ENCODE measurements at places on chromosomes 5 and 9. TPM values are rescaled to one million over a fixed set of nuclear protein-coding genes. Genes with fewer than 3 reads are reported as not detected.

Gene GMCL2
- not detected for total RNA-seq

Gene SVEP1
- 12.1 TPM for total RNA-seq

Gene CAMK4
- total RNA-seq, result 75.1 TPM

Gene SPATA31E1
- not detected for total RNA-seq

Gene PCDHA13
- total RNA-seq, result 16.2 TPM

Gene ADGRD2
- total RNA-seq, result 1.5 TPM

Gene LRRTM2
- 39.1 TPM for total RNA-seq

Gene ZFP37
- 17.3 TPM for total RNA-seq

Gene ENTPD2
- total RNA-seq, result 0.45 TPM

Gene CARTPT
- total RNA-seq, result not detected

Gene CDK7
- total RNA-seq, result 36.1 TPM

Gene PCSK5
- 31.7 TPM for total RNA-seq

Gene LCN12
- 0.36 TPM for total RNA-seq

Gene MCC
- 61.1 TPM for total RNA-seq

Gene ACTBL2
- total RNA-seq, result not detected

Gene C9orf152
- not detected for total RNA-seq

Gene PGM5
- total RNA-seq, result 16.2 TPM

Data from cerebellum (tissue), 4 donors.